Right renal pelvis (tissue), 4 donors: ENCODE measurements at places on chromosomes 11 and 22.

GRCh38 chr11:72720047-72720446, 32.2 kb downstream of the ARAP1 start:
- no peak for DNase-seq

DNA sequence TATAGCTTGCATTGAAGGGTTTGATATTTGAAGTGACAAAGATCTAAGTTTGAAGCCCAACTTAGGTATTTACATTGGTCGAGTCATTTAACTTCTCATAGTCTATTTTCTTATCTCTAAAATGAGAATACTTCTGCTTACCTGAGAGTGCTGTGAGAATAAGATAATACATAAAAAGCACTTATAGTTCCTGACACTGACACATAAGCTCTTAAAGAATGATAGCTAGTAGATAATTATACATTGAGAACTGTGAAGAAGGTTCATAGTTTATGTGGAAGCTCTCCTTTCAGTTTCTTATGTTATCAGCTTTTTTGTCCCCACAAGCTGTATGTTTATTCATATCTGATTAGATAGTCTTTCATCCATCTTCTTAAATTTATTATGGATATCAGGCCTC, 4.8 kb downstream of the PPME1 start:
- DNase-seq, result no peak

DNA sequence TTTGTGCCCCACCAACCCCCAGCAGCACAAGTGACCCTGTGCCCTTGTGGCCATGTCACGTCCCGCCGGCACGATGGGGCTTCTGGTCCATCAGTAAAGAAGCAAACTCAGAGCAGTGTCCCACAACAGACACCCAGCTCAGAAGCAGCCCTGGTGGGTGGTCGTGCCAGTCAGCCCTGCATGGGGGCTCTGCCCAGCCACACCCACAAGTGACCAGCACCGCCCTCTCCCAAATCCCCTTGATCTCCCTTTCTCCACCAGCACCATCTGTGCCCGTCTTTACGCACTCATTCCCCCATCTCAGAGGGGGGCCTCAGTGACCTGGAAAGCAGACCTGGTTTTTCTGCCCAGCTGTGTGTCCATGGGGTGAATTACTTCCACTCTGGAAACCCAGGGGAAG, 149.1 kb downstream of the DSCAML1 start:
- no peak for DNase-seq

GRCh38 chr11:7498193-7498592, 12.9 kb downstream of the OLFML1 start:
- no peak for DNase-seq

DNA sequence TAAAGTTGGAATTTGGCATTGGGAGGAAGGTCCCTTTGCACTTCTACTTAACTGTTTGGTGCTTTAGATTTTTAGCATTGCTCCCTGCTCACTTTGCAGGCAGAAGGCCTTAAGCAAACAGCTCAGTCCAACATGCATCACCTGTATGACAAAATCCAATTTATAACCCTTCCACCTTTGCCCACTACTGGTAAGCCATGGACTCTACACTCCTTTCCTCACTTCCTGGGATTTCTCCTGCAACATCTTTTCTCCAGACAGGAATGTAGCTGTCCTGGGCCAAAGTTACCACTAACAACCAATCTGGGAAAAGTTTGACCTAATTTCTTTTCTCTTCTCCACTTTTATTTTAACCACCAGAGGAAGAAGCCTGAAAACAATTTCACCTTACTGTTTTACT, 1.8 kb upstream of the OR2D2 start:
- no peak for DNase-seq

DNA sequence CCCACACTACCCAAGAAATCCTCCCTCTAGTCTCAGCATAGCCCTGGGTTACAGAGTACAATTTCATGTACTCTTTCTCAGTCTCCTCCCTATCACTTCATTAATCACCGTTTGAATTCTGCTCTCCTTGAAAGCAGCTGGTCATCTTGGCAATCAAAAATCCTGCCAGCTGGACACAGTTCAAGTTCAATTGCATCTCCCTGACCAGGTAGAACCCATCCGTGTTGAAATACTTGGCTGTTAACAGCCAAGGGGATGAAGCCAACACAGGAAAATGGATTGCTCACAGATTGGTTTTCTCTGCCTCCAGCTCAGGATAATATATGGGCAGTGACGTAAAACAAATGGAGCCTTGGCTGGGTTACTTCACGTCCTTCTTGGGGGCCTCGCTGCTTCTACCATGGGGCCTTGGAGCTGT, 55.1 kb upstream of the GRK3 start:
- no peak for DNase-seq

DNA sequence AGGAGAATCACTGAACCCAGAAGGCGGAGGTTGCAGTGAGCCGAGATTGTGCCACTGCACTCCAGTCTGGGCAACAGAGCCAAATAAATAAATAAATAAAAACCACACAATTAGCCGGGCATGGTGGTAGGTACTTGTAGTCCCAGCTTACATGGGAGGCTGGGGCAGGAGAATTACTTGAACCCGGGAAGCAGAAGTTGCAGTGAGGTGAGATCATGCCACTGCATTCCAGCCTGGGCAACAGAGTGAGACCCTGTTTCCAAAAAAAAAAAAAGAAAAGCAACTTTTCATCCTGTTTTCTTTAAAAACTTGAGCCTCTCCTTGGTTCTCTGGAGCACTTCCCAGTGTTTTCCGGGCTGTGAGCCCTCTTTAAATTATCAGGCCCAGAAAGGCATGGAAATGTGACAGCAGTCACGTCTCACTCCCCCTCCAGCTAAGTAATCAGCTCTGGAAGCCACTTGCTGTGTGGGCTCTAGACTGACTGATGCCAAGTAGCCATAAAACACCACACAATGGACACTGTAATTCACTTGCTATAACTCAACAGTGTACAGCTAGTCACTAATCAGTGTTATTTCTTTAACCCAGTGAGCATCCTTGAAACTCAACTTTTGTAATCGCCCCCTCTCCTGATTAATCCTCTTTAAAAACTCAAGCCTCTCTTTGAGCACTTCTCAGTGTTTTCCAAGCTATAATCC, 13.0 kb upstream of the MCHR1 start:
- no peak for DNase-seq

- no peak for DNase-seq
Measured at GRCh38 chr11:58837707-58838388, 6.7 kb downstream of the GLYATL2 start.

- DNase-seq, result no peak
Measured at GRCh38 chr11:119590651-119591351, 138.2 kb downstream of the NECTIN1 start.

GRCh38 chr11:126217491-126217890, 5.9 kb downstream of the FAM118B start:
- no peak for DNase-seq

DNA sequence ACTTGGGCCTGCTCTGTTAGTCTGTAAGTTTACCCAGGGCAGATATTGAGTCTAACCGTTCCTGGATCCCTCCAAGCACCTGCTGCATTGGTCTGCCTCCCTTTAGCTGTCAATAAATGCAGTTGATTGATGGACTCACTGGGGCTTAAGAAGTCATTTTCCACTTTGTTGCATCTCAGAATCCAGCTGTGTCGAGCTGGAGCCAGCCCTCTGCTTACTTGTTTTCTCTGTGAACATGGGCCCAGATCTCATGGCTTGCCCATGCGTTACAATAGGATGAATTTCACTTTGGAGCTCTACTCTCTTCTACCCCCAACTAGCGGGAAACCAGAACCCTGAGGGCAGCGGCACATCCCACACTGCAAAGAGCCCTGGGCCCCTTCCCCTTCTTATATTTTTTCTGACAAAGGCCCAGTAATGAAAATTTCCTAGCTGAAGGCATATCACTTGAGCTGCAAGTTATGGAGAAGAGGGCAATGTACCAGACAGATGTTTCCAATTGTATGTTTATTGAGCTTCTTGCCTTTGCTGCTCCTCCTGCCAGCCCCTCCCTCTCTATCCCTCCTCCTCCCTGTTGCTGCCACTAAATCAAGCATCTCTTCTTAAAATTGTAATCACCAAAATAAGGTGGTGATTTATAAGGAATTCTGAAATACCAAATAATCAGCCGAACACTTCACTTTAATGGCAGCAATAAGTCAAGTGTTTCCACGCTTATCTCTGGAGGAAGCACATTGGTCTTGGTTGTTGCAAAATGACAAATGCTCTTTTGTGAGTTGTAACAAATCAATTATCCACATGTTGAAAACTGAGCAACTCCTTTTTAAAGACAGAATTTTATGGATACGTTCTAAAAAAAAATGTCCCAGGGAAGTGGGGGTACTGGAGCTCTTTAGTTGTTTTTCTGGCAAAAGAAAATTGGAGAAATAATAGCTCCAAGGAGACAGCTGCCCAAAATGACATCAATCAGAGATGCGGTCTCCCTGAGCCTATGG, 212.3 kb upstream of the ZBED5 start:
- peak; percentile 41 for DNase-seq

- no peak for DNase-seq
Measured at GRCh38 chr11:118877487-118878162, 6.1 kb upstream of the CXCR5 start.

- DNase-seq, result peak; percentile 88
Measured at GRCh38 chr11:46290598-46291309, 13.3 kb downstream of the CREB3L1 start.

DNA sequence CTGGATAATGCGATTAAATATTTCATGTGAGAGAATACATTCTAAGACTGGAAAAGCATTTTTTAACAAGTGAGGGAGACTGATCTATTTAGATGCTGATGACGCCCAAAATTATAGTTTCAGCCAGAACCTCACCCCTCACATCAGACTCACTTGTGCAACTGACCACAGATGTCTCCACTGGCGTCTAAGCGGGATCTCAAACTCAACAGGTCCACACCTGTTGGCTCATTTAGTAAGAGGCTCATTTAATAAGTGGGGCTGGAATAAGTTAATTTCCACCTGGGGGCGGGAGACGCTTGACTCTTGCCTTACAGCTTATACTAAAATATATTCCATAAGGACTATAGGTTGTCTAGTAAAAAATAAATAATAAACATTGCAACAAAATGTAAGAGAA, 47.5 kb downstream of the MORC2 start:
- no peak for DNase-seq

DNA sequence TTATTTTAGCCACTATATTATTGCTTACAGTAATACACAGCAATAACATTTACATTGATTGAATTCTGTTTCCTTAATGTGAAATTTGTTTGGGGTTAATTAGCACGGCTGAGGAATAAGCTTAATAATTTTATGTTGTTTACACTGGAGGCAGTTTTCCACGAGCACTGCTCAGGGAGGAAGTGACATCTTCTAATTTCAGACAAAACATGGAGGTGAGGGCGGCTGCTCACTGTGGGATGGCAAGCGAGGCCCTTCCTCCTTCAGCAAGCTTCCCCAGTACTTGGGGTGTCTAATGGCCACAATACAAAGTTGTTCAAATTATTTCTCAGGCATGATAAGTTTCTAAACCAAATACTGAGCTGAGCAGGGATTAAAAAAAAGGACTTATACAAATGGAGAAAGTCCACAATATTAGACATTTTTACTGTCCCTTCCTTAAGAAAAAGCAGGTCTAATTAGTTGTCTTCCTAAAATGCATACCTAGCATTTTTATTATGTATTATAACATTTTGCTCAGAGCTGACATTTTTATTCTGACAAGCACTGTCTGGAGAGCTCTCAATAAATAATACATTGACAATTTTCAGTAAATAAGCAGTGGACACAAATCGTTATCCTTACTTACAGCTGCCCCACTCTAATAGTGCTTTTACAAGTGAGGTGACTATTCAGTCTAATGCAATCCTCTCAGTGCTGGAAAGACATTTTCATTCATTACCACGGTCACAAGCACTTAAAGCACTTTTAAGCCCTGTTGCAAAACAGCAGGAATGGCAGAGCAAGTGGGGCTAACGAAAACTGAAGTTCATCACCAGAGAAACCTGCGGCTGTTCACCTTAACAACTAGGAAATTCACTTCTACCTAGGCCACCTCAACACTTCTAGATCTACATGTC, 56.2 kb downstream of the SOX6 start:
- no peak for DNase-seq

- DNase-seq, result no peak
Measured at GRCh38 chr11:19284881-19285280, 44.1 kb upstream of the E2F8 start.

DNA sequence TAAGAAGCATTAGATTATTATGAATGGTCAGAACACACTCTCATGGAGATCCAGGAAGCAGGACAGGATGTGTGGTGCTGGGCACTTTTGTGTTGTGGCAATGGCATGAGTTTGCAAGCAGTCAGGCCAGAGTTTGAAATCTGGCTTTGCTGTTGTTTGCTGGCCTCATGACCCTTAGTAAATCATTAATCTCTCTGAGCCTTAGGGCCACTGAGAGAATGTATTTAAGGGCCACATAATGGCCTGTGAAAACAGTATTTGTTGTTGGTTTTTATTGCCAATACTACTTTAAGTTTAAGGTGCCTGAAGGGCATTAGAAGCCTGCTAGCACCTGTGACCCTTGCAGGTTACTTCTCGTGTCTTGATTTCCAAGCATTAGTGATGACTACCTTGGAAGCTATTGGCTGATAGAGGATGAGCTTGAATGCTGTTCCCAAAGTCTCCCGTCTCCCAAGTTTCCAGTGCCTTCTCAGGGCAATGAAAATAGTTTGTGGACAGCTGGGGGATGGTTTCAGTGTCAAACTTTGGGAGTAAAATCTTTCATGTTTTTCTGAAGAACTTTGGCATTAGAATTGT, 24.6 kb downstream of the STIM1 start:
- no peak for DNase-seq

- no peak for DNase-seq
Measured at GRCh38 chr11:46408407-46408986, 16.9 kb upstream of the CHRM4 start.

GRCh38 chr11:116172851-116173250, 599.9 kb downstream of the BUD13 start:
- DNase-seq, result no peak

DNA sequence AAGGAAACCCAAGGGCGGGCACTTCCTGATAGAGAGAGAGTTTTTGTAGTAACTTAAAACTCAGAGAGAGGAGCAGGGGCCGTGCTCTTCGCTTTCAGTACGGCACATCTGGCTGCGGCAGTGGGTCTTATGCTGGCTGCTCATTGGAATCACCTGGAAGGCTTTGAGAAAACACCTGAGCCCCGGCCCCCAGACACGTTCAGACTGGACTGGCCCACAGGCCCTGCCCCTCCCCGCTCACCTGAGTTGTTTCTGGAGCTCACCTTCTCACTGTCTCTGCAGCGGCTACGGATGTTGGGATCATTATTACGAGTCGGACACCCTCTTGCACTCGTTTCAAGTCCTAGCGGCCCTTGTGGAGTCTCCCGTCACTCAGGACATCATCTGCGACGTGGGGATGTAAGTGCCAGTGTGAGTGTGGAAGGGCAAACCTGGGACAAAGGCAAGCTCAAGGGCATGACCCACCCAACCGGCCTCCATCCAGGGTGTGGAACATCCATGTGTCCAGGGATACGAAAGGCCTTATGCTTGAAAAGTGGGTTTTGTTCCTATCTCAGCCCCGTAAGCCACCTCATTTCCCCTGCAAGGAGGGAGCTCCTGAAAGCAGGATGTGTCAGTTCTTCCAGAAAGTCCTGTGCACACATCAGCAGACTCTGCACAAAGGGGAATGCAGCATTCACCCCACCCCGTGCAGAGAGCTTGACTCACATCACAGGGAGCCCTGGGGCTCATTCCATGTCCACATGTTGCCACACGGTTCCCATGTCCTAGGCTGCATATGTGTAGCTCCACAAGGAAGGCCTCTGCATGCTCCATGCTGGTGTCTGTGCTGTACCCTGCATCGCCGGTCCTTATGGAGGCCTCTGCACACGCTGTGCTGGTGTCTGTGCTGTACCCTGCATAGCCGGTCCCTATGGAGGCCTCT, 5.4 kb downstream of the NADSYN1 start:
- no peak for DNase-seq
